ENCODE measurements at places on chromosomes 3 and 15.

GRCh38 chr3:18447720-18448119 lies 22.6 kb upstream of the SATB1 start:
- DNase-seq: no peak

DNA sequence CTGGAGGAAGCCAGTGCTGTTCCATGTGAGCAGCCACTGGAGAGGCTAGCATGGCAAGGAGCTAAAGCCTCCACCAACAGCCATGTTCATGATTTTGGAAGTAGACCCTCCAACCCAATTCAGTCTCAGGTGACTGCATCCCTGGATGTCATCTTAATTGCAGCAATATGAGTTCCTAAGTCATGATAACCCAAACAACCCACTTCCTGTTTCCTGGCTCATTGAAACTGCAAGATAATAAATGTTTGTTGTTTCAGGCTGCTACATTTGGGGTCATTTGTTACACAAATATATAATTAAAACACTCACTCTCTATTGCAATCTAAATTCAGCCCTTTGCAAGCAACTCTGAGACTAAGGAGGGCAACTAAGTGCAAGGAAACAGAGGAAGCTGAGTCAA lies 62.4 kb upstream of the SLC24A5 start:
- no peak for DNase-seq

DNA sequence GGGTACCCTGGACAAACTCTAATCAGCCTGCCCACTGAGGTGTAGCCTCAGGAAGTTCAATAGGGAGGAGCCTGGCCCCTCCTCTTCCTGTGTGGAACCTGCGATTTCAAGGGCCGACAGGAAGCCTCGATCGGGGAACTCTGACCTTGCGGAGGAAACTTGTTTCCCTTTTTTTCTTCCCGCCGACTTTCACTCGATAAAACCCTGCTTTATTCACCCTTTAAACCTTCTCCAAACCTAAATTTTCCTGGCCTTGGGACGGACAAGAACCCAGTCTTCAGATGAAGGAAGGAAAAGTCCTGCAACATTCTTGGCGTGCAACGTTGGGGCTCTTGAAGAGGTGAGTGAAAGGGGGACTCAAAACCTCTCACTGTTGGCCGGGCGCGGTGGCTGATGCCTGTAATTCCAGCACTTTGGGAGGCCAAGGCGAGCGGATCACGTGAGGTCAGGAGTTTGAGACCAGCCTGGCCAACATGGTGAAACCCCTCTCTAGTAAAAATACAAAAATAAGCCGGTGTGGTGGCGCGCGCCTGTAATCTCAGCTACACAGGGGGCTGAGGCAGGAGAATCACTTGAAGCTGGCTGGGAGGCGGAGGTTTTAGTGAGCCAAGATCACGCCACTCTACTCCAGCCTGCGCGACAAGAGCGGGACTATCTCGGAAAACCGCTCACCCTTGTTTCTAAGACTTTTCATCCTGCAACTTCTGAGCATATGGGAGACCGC lies 208.2 kb downstream of the ZNF385D start:
- no peak for DNase-seq

- no peak for DNase-seq
Measured at GRCh38 chr15:63090887-63091286, 30.8 kb upstream of the LACTB start.

DNA sequence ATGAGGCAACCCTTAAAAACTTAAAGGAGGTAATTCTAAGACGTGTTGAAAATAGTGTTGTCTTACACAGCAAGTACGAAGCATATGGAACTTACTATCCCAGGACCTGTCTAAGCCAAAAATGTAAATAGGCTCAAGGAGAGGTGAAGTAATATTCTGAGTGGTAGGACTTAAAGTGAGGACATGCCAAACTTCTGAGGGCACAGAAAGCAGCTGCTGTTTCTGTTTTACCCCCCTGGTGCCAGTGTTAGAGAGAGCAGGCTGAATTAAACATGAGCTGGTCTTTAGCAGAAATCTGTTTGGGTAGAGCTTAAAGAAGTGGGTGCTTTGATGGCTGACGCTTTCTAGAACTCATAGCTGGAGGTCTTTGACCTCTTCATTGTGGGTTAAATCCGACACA lies 149.7 kb upstream of the NPHP3 start:
- DNase-seq: no peak
